ENCODE measurements at places on chromosomes 12 and 14.

- DNase-seq = peak; percentile 22
Measured at GRCh38 chr14:105363847-105364708, 34.3 kb upstream of the TEX22 start.

GRCh38 chr12:10283027-10283426 lies 24.6 kb upstream of the KLRD1 start:
- no peak for DNase-seq

DNA sequence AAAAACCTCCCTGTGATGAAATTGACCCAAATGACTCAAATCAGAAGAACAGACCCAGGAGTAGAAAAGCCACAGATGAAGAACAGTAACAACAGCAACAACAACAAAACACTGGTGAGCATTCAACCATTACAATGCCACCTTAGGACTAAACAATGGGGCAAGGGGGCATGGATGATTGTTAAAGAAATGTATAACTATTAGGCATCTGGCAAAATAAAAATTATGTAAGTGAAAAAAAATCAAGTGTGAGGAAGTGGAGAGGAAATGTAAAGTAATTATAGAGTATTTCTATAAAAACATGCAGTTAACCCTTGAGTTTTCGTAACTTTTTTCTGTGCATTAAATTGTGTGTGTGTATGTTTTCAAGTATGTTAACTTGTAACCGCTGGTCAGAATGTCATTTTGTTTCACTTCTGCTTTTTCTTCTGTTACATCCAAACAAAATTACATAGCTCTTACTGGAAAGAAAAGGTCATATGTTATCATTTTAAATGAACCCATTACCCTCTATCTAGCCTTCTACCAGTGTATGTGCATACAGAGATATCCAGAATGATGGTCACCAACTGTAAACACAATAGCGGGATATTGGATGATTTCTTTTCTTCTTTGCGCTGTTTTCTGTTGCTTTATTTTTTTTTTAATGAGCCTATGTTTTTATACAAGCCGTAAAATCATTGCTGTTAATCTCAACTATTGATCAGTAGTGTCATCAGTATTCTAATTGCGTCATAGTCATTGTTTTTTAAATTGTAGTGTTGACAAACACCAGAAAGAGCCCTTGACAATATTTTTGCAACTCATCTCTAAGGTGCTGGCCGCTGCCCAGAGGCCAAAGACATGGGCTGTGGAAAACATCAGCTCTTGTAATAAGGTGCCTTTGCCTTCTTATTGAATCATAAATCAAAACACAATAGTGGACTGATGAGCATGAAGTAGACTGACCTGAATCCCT lies 170.6 kb downstream of the CRADD start:
- DNase-seq = no peak

DNA sequence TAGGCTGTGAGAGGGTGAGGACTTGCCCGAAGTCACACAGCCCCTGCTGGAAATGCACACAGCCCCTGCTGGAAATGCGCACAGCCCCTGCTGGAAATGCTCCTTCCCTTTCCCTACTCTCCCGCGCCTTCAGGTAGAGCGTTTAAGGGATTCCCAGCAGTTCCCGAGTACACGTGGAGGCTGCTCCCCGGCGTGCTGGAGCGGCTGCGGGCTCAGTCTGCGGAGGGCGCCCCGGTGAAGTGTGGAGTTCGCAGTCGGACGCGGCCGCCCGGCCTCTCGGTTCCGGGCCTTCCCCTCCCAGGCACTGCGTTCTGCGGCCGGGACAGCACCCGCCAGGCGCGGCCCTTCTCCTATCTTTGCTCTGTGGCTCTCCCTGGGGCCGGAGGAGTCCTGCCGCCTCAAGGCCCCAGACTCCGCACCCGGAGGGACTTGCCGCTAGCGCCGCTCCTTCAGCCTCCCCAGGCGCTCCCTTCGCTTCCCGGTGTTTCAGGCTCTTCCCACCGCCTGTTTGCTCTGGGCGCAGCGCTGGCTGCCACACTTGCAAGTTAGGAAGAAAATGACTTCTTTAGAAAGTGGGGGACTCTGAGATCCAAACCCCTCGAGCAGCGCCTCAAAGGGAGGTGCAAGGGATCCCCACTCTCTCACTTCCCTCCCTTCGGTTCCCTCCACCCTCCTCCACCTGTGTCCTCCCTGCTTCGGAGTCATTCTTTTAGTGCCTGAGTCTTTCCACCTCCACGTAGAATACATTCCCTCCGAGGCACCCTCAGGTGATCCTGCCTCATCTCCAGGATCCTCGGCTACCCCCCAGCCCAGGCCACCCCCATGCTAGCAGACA lies 8.3 kb upstream of the TBX5 start:
- no peak for DNase-seq

GRCh38 chr12:94545935-94546771 lies 86.5 kb upstream of the CEP83 start:
- DNase-seq = no peak

- no peak for DNase-seq
Measured at GRCh38 chr12:100862676-100863075, 68.1 kb downstream of the ANO4 start.

DNA sequence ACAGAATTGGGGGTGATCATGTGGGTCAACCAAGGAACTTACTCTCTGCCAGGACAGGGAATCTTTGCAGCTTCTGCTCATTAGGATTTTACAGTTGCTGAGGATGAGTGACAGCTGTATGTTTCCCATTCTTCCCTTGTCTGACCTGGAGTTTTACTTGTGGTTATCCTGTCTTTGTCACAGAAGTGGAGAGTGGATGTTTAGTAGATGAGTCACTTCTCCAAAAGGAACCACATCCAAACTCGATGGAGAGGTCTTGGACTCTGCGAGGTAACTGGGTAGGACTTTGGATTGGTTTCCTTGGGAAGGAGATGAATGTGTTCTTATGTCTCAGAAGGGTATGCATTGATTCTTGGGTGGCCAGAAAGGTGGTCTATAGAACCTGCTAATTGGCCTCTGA lies 53.8 kb upstream of the USP44 start:
- no peak for DNase-seq

DNA sequence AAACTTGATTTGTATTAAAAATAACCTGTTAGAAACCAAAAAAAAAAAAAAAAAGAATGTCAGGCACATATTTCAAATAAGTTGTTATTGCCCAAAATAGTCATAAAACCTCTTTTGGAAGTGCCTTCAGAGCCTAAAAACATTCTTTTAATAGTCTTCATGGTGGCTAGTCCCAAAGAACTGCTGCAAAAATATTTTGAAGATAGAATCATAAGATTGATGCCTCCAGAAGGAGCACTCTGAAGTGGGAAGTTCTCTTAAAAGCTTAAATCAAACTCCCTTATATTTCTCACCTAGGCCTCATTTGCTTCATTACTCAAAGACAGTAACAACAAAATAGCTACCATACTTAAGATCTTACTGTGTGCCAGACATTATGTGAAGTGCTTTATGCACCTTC lies 27.2 kb upstream of the NT5DC3 start:
- no peak for DNase-seq

GRCh38 chr12:124930586-124930985 lies 16.1 kb upstream of the UBC start:
- DNase-seq = no peak

DNA sequence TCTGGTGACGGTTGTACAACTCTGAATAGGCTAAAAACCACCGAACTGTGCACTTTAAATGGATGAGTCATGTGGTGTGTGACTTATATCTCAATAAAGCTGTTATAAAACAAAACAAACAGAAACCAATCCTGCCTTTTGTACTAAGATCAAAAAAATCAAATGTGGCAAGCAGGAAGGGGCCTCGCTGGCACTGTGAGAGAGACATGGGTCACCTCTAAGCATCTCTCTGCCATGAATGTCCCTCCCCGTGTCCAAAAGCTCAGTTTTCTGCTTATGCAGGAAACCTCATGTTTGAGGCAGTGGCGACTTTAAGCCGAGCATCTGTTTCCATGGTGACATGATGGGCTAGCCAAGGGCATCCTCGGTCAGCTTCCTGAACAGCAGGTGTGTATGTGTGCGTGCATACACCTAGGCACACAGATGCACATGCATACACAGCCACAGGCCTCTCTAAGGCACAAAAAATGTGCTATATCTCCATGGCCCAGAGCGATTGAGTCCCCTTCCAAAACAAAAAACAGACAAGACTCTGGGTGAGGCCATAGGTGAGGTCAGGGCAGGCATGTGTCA lies 44.4 kb downstream of the ARL6IP4 start:
- peak; percentile 18 for DNase-seq

GRCh38 chr14:79631276-79631675 lies 580.0 kb downstream of the DIO2 start:
- no peak for DNase-seq

- no peak for DNase-seq
Measured at GRCh38 chr12:53365245-53365904, 14.6 kb upstream of the SP1 start.

DNA sequence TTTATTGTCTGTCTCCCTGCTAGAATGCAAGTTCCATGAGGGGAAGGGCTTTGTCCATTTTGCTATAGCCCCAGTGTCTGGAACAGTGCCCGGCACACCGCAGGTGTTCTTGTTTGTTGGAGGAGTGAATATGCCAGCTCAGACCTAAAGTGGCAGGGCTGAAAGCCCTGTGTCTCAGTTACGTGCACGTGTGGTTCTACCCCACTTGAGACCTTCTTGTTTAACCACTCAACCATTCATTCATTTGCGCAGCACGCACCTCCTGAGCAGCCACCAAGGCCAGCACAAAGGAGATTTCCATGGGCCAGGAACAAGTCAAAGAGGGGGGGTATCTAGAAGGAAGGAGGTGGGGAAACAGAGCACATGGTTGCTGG lies 338.0 kb upstream of the FKBP4 start:
- no peak for DNase-seq

DNA sequence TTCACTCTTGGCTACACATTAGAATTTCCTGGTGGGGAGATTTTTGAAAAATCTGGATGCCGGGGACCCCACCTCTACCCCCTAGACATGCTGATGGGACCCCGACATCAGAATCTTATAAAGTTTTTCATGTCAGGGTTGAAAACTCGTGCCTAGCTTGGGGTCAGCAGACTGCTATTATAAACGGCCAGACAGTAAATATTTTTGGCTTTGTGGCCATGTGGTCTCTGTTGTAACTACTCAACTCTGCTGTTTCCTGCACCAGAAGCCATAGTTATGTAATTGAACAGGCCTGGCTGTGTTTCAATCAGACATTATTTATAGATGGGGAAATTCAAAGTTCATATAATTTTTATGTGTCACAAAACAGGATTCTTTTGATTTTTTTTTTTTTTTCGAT lies 41.6 kb downstream of the ACACB start:
- no peak for DNase-seq

GRCh38 chr12:56274299-56274698 lies 7.6 kb downstream of the COQ10A start:
- no peak for DNase-seq

- no peak for DNase-seq
Measured at GRCh38 chr14:22658946-22659345, 14.8 kb upstream of the OR6J1 start.

DNA sequence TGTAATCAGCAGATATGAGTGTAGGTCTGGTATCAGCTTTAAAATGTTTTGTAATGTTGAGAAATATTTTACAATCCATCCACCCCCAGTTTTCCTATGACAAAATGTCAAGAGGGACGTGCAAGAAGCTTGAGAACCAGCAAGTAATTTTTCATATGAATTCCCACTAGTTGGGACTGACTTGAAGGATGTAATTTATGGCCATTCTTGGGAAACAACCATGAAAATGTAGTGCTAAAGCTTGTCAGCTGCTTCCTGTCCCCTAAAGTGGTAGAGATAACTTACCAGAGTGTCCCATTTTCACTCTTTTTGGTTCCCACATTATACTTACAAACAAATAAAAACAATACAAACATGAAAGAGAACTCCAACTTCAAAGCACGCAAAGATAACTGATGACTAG lies 63.9 kb downstream of the RERG start:
- no peak for DNase-seq

DNA sequence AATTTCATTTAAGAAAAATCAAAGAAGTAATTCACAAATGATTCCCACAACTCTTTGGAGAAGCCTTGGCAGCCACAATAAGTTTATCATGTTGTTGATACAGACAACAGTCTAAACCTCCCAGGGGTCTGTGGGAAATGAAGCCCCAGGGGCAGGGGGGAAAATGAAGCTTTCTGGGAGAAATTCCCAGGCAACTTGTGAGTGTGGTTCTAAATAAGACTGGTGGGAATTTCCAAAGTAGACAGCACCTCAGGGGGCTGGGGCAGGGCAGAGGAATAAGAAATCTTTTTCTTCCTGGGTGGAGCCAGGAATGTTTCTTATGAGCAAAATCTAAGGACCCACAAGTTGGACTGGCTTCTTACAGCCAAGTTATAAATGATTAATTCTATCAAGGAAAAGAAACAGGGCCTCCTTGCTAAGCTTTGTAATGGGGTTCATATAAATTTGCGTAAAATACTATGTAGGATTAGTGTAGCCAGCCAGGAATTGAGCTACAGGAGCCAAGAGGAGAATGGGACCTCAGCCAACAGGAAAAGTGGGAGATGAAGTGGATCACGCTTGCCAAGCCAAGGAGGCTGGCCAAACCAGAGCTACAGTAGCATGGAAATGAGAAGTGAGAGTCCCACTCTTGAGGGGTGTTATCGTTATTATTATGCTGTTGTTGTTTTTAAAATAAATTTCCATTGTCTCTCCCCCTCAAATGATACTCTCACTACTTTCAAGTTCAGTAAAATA lies 182.9 kb upstream of the FAR2 start:
- DNase-seq = no peak

GRCh38 chr14:32824195-32824594 lies 114.5 kb upstream of the NPAS3 start:
- no peak for DNase-seq

GRCh38 chr12:106711316-106711715 lies 63.2 kb upstream of the RIC8B start:
- peak; percentile 38 for DNase-seq

GRCh38 chr14:99255621-99256482 lies 16.1 kb downstream of the BCL11B start:
- DNase-seq = no peak

DNA sequence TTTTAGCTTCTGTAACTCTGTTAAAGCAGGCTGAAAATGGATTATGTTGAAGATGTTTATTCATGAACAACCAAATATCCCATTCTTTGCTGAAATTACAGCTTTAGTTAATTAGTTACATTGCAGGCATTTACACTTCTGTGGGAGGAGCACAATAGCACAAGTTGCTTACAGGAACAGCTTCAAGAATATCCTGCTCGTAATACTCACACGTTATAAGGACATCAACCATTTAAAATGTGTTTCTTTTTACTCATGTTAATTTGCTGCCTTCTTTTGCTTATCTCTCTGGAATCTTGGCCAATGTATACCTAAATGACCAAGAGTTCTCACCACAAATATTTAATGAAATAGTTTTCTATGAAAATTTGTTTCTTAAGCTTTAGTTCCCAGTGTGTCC lies 305.2 kb upstream of the SYT1 start:
- no peak for DNase-seq

- no peak for DNase-seq
Measured at GRCh38 chr12:110367181-110367864, 36.2 kb downstream of the ANAPC7 start.

Measured in NCI-H146 (cell line).